ENCODE measurements at places on chromosomes 5 and 9.

GRCh38 chr9:106600955-106601560, 261.9 kb upstream of the ZNF462 start:
- DNase-seq, result no peak

DNA sequence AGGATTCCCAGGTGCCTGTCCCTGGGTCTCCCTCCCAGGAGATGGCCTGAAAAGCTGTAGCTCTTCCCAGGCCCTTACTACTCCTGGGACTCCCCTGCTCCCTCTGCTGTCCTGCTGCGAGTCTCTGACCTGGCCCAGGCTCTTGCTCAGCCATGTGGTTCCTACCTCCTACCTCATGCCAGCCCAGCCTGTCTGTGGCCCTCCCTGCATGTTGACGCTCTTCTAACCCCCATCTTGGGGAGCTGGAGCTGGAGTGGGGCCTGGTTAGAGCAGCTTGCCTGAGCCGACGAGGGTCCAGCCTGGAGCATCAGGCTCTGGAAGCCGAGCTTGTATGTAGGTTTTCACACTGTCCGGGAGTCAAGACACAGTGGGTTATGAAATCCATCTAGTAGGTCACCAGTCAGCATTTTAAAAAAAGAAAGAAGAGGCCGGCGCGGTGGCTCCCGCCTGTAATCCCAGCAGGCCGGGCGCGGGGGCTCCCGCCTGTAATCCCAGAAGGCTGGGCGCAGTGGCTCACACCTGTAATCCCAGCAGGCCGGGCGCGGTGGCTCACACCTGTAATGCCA, 244.4 kb downstream of the FANCC start:
- DNase-seq, result peak; percentile 22

DNA sequence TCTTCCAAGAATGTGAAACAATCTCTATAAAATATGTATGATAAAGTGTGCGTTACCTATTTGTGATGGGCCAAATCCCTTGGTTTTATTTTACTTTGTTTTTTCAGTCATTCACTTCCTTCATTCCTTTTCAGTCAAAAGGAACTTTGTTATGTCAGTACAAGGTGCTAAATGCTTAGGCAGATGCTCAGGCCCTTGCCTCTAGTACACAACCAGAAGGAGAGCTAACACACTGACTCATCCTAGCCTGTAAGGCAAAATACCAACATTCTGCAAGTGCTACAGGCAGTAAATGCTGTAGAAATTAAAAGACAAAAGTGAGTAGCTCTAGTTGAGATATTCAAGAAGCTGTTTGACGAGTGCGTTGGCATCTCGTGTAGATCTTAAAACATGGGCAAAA, 49.4 kb downstream of the TRPM6 start:
- DNase-seq, result no peak

DNA sequence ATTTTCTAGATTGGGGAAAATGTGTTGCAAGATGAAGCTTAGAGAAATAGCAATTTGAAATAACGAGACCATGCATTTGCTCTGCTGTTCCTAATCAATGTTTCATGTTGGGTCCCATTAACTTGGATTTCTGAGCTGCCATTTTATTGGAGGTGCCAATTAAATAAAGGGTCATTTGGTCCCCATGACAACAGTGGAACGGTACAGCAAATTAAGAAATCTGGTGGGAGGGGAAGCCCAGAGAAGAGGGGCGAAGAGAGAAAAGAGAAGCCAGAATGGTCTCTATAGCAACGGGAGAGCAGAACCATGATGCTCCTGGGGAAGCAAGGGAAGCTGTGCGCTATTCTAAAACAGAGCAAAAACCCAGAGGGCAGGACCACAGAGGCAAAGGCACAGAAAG, 120.2 kb downstream of the ENTREP1 start:
- DNase-seq, result no peak

- DNase-seq, result no peak
Measured at GRCh38 chr9:101778332-101778731, 39.9 kb upstream of the GRIN3A start.

DNA sequence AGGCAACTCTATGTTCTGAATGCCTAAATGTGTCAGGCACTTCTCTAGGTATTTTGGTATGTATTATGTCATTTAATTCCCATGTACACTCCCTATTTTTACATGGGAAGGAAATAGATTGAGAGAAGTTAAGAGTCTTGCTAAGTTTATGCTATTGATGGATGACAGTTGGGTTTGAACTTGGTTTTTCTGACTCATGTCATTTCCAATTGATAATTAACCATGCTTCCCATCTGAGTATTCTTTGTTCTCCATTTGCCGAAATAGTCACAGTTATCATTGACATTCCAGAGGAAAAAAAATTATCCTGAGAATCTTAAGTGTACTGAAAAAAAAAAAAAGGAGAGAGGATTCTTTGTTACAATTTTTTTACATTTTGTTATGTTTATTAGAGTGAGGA, 23.1 kb upstream of the DMRTA1 start:
- DNase-seq, result no peak

DNA sequence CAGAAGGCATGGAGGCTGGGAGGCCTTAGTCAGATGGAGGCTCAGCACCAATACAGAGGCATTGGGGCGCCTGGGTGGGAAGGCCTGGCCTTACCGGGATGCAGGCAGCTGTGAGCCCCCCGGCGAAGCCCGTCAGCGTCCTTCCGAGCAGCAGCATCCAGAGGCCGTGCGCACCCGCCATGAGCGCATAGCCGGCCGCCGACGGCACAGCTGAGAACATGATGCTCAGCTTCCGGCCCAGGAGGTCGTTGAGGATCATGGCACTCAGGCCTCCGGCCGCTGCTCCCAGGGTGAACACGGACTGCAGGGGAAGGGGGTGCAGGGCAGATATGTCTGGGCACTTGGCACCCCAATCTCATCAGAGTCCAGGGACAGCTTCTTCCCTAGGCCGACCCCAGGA, 2.0 kb downstream of the SLC2A6 start:
- no peak for DNase-seq

DNA sequence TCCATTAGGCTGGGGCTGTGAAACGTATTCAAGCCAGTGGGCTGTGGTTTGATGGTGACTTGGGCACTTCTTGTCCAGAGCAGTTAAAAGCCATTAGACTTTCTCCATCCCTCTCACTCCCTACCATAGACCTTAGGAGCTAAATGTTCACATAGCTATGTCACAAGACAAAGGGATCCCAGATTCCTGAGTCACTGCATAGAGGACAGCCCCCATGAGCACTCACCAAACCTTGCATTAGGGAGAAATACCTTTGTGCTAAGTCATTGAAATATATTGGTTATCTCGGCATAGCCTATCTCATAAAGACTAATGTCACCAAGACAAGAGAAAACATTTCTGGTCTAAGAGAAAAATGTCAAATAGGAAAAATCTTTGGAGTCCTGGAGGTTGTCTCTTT, 104.3 kb downstream of the TRPM6 start:
- DNase-seq, result peak; percentile 30

DNA sequence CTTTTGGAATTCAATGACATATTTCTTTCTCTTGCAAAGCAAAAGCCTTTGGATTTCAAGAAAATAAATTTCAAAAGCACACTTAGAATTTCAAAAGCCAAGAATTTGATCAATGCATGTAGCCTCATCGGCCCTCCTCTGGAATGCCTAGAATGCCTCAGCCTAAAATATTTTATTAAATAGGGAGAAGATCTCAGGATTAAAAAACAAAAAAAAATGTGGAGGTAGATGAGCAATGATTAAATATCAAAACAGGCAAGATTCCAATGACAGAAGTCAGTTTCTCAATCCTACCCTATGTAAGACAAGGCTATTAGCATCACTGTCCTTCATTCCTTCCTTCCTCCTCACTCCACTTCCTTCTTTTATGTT, 169.0 kb downstream of the CDH6 start:
- no peak for DNase-seq

GRCh38 chr9:93427655-93428379, 23.7 kb upstream of the FAM120A start:
- DNase-seq, result no peak

DNA sequence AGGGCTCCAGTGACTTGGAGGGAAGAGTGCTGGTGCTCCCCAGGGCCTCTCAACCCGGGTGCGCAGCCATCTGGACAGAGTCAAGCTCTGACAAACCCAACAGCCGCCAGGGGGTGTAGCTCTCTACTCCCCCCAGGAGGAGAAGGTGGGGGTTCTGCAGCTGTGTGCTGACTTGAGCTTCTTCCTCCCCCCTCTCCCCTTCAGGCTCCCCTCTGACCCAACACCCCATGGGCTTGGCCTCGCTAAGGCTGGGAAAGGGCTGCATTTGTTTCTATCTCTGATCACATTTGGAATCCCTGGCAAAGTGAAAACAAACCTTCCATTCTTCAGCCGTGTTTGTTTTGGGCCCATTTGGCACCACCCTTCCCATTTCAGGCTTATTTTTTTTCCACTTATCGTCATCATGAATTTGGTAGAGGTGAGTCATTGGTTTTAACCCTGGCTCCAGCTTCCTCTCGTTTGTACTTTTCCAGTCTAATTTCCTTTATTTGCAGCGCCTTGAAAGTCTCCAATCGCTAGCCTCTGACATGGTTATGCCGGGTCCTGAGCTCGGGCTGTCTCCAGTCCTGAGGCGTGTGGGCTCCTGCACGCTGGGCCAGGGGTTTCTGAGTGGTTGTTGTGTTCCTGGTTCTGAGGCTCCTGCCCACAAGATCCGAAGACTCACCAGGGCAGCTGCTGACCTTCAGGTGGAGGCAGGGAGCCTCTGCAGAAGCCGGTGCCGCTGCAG, 36.1 kb downstream of the DAP start:
- DNase-seq, result peak; percentile 89

DNA sequence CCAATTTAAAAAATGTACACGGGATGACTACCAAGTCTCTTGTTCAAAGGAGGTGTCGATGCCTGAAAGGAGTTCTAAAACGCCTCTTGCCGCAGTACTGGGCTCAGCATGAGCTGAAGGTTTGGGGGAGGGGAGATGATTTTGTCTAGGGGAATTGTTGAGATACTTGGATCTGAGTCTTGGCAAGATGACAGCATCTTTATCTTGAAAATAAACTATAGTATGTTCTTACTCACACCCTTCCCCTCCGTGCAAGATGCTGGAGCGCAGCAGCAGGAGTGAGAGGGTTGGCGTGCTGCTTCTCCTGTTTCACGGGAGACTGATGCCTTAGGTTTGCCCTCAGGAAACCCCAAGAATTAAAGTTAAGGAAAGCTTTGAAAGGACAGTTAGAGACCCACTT, 47.3 kb downstream of the FAM78A start:
- no peak for DNase-seq

DNA sequence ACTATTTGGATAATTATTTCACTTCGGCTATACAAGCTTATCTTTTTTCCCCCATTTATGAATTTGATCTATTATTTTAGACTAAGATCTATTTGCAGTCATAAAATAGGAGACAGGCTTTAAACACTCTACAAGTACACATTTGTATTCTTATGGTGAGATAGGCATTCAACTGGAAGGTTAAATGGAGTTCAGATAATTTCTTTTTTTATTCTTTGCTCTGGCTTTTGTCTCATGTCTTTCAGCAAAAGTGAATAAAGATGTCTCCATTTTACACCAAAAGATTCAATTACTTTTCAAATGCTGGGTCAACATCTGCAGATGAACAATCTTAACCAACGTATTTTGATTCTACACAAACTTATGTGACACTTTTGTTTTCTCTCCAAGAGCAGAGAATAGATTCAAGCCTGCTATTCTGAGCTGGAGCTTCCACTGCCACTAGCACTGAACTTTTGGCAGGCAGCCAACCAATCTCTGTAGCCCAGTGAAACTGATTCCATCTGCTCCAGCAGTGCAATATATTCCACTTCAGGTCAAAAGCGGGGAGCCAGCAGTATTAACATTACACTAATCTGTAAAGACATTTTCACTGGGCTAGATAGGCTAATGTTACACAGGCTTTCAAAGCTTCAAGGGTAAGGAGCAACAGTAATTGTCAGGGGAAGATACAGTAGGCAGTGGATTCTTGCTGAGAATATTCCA, 452.0 kb upstream of the ZNF608 start:
- DNase-seq, result no peak

- no peak for DNase-seq
Measured at GRCh38 chr5:96064877-96065276, 103.2 kb upstream of the ELL2 start.

DNA sequence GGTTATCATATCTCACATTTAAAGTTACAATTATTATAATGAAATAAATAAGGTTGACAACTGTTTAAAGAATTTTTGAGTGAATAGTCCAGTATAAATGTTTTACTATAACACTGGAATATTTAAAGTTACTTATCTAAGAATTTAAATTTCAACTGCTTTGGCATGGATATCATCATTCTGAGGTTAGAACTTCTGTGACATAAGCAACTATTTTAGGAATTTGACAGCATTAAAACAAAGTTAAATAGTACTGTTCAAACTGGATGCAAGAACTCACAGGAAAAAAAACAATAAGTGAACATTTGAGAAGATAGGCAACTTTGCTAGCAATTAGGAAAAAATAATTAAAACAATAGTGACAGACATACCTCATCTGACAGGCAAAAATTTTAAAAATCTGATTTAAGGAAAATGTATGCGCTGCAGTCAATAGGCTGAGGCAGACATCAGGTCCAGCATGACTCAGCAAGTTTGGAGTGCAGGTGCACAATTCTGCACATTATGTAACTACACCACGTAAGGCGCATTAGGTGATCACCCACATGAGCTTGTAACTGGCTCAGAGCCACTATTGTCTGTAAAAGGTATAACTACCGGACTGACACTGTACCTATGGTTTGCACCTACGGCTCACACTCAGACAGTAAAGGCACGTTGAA, 180.6 kb downstream of the PDE4D start:
- no peak for DNase-seq

- DNase-seq, result peak; percentile 54
Measured at GRCh38 chr9:121636341-121636865, 15.0 kb upstream of the DAB2IP start.

DNA sequence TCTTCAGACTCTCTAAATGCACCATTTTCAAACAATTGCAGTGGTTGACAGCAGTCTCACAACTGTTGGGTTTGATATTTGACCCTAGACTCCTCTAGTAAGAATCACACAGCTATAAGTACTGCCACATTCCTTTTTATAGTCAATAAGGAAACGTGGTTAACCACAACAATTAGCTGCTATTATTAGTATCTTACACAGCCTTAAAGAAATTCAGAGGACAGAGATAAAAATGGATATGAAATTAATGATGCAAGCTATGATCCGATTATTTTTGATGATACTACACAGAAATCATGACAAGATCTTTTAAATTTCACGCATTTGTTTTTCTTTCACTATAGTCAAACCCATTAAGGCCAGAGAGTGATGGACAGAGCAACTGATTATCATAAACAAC, 288.6 kb upstream of the C9orf72 start:
- DNase-seq, result no peak

- DNase-seq, result no peak
Measured at GRCh38 chr9:37030611-37030939, 3.5 kb downstream of the PAX5 start.
